ENCODE measurements at places on chromosomes 16 and 17.

GRCh38 chr17:63445571-63445953 lies 544 bp downstream of the CYB561 start:
- no peak for DNase-seq

- DNase-seq = no peak
These were observed 183.0 kb downstream of the RAB11FIP4 start for GRCh38 chr17:31574458-31574857.

- no peak for DNase-seq
These were observed 13.8 kb downstream of the DCUN1D3 start for GRCh38 chr16:20886320-20886719.

DNA sequence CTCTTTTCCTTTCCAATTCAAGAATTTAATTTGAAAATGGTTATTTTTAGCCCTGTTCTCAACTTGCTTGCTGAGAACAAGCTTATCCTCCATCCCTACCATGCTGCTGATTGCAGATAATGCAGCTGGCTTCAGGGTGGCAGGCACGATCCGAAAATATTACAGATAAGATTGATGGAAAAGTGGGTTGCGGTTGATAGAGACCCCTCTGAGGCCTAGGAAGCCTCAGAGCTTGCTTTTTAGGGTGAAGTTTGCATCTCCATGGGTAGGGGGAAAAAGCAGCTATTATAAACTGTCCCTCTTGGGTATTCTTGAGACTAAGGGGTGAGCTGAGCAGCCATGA lies 116.5 kb upstream of the GOT2 start:
- DNase-seq = no peak

DNA sequence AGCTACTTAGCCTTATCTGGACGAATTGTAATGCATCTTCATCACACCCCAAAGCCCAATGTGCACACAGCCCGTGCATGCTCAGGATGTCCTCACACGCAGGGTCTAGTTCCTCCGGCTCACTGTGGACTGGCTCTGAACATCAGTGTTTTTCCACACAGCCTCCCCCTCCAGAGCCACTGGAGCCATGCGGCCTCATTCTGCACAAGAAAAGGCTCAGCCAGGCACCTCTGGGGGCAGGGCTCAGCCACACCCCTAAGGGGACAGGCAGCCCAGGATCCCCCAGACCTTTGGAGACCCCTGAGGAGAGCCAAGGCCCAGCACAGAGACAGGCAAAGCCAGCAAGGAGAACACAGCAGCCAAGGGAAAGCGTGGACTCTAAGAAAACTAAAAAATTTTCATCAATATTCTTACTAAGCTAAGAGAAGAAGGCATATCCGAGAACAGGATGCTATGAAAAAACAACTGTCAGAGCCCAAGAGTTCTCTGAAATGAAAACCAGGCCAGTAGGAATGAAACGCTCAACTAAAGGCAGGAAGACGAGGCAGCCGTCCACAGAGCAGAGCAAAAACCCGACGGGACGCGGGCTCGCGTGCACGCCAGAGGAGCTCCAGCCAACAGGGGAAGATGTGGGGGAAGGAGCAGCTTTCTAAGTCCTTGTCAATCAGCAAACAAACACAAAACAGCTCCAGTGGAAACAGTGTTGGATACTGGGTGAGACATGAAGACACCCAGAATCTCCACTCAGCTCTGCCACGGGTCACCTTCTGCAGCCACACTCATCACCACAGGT lies 34.5 kb downstream of the MAP1LC3B start:
- DNase-seq = no peak

DNA sequence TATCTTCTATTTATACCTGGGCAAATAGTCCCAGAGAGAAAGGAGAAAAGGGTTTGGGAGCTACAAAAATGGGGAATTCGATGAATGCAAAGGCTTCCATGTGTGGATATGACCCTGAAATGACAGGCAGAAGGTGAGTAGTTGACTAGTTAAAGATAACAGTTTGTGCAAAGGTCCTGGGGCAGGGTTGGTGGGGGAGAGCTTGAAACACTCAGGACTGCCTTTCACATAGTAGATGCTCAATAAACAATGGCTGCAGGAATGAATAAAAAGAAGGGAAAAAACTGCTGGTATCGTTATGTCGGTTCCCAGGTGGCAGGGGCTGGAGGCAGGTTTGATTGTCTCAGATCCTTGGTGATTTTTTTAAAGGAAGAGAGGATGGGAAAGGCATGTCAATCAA lies 445.5 kb downstream of the HAPSTR1 start:
- DNase-seq = no peak

DNA sequence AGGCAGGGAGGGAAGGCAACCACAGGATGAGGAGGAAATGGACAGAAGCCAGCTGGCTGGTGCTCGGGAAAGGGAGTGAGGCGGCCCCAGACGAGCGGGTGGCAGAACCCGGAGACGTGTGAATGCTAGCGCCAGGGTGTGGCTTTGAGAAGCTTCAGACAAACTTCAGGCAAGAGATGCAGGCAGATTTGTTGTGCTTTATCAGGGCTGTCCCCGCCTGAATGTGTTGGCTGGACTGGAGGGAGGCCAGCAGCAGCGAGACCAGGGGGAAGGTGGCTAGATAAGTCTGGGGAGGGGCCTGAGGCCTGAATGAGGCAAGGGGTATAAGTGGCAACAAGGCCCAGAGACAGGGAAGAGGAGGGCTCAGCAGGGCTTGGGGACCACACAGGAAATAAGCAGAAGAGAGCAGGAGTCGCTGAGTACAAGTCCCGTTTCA lies 22.0 kb downstream of the CAMKK1 start:
- DNase-seq = no peak

DNA sequence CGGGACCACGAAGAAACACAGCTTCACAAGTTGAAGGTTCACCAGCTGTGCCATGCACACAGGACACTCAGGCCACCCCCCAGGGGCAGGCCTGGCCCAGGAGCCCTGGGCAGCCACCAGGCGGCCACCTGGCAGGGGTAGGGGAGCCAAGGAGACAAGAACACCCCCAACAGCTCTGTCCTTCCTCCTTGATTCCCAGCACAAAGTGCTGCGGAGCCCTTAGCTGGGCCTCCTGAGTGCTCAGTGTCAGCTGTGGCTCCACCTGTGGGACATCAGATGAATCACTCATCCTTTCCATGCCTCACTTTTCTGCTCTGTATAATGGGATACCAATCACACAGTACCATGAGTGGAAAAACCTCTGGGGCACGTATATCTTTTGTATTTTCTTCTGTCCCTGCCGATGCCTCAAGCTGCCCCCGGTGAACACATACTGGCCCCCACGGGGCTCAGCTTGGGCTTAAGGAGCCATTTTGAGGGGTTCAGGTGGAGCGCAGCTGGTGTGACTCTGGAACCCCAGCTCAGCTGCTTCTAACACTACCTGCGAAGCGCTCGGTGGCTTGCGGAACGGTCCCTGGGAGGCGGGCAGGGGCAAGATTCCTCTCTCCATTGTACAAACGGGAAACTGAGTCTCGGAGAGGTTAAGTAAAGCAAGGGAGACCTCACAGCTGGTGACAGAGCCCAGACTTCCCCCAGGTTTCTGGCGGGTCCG lies 12.0 kb downstream of the GALK1 start:
- no peak for DNase-seq

DNA sequence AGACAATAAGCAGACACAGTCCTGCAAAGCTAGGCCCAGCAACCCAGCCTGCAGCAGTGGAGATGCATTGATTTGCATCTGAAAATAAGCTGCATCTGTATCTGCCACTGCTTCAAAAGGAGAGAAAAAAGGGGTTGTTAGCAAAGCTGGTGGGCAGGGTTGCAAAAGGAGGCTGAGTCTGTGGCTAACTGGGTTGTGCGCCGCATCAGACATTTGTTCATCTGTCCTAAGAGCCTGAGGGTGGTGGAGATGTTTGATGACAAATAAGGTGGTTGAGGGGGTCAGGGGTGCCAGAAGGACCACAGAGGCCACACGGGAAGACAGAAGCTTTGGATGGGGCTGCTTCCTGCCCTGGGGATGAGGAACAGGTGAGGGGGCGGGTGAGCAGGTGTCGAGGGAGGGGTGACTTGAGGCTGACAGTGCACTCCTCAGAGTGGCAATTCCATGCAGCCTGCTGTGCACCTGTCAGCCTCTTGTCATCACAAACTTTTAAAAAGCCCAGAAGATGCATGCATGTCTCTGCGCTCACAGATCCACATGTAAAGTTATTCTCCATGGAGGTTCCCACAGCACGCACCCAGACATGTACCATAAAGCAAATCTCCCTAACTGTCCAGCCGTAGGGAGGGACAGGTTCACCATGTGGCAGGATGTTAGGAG lies 35.4 kb downstream of the WSB1 start:
- no peak for DNase-seq

- DNase-seq = no peak
These were observed 176.7 kb downstream of the ABCC12 start for GRCh38 chr16:47979164-47979520.

DNA sequence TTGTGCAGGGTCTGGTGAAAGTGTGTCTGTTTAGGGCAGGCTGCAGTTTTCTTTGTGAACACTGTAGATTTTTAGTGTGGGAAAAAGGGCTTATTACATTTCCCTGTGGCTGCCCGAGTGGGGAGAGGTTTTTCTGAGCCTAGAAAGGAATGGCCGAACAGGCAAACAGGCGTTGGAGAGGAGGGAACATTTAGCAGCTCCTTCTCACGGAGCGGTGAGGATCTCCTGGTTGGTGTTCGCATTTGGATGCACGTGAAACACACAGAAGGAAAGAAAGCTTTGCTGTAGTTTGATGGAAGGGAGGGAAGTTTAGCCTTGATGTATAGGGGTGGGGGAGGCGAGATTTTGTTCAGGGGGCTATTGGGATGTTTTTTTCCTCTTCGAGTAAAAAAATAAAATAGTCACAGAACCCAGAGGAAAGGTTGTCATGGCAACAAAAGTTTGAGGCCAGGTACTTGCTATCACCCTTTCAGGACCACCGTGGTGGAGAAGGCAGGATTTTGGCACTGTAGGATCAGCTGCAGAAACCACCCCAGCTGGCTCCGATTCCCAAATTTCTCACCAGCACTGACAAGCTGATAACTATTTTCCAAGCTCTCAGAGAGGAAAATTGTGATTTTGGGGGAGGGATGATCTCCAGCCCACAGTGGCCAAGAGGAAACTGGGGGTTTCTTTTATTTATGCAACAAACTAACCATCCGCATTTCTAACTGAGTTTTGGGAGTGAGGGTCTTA lies 3.5 kb downstream of the GSG1L start:
- DNase-seq = no peak

DNA sequence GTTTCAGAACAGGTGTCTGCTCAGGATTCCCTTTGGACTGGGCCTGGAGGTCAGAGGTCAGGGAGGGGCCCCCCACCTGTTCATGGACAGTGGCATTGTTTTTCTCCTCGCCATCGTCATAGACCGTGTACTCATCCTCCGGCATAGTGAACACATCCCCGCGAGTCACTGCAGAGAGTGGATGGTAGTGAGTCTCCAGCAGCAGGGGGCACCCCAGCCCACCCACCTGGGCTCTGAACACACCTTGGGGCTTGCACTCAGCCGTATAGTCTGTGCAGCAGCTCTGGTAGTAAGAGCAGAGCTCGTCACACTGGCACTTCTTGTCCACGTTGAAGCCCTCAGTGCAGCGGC lies 448 bp downstream of the VTN start:
- no peak for DNase-seq

DNA sequence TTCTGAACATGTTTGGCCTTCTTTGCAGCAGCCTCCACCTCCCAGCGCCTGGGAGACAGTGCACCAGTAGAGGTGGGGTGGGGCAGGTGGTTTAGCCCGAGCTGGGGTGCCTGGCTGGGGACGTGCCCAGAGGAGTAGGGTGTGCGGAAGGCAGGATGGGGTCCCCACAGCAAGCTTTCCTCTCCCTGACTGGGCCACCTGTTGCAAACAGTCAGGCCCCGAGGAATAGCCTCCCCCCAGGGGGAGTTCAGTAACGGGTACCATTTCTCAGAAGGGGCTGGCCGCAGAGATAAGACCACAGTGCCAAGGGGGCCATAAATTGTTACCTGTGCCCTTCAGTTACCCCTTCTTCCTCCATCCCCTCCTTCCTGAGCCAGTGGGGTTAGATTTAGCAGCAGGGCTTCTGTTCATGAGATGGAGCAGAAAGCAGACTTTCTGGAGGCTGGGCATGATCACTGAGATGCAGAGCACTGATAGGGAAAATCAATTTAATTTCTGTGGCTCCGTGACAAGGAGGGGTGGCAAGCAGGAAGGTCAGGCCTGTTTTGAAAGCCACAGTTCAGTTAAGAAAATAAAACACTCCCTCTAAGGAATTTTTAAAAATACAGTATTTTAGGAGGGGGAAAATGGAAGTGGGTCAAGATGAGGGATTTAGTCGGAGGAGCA lies 181.9 kb downstream of the MSI2 start:
- no peak for DNase-seq

DNA sequence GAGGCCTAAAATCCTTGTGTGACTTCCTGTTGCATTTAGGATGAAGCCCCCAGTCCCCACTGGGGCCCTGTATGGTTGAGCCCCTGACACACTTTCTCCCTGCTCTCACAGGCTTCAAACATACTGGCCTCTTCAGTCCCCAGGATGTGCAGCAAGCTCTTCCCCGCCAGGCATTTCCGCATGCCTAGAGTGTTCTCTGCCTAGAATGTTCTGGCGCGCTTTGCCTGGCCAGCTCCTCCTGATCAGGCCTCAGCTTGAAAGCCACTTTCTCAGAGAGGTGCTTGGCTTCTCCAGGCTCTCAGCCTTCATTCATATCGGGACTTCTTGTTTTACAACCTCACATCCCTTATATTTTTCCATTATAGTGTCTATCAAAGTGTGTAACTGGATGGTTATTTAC lies 123.7 kb downstream of the SPACA3 start:
- DNase-seq = no peak

DNA sequence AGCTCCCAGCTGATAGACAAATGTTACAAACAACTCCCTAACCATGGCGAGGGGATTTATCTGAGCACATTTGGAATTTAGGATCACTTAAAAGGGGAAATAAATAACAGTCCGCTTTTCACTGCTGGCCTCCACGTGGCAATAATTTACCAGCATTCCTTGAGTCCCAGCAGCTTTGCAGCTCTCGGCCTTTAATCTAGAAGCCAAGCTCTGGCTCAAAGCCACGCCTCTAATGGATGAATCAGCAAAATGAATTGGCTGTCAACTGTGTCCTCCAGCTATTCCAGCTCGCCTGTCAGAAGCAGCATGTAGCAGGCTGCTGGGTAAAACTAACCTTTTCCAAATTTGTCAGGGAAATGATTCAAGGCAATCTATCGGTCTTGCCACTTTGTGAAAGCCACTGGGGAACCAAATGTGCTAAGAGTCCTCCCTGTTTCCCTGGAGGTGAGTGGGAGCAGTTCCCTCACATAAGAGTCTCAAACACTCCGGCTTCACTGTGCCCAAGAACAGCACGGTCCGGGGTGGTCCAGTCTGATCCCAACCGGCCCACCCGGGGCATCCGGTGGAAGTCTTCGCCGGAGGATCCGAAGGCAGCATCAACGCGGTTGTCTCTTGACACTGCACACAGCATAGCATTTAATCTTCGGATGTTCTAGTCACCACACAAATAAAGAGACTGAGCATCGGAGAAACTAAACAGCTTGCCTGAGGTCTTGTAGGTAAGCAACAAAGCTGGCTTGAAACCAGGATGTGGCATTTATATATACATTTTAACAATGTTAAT lies 143.3 kb downstream of the PARN start:
- DNase-seq = no peak
